T-helper 17 cell (primary cell): ENCODE measurements at places on chromosomes 2 and 18. TPM values are rescaled to one million over a fixed set of nuclear protein-coding genes. Genes with fewer than 3 reads are reported as not detected.

Gene COLEC11
- not detected for total RNA-seq

Gene PROM2
- total RNA-seq: not detected

- no peak overlapping the region for H3K27ac ChIP-seq
- peaks cover 11% of the 10 kb centered on the region for H3K27me3 ChIP-seq
- H3K36me3 ChIP-seq: no peaks in the 10 kb centered on the region
These were observed 804.3 kb upstream of the ACVR2A start for GRCh38 chr2:147040298-147041120.

- no peak for DNase-seq
- H3K27ac ChIP-seq: no peak overlapping the region
- peaks cover 6% of the 10 kb centered on the region for H3K27me3 ChIP-seq
- no peaks in the 10 kb centered on the region for H3K36me3 ChIP-seq
These were observed 92.1 kb downstream of the IRS1 start for GRCh38 chr2:226707499-226707898.
